Activated gamma-delta T cell treated with anti-CD3 and anti-CD28 coated beads, Interleukin-2, amount 50 U/mL, for 16 hours (primary cell): ENCODE measurements at places on chromosomes 3 and 15.

GRCh38 chr3:119628816-119629445 is 31.2 kb downstream of the PLA1A start:
- no peak for DNase-seq

- no peak for DNase-seq
These were observed 142.6 kb downstream of the RPLP1 start for GRCh38 chr15:69595009-69595791.

DNA sequence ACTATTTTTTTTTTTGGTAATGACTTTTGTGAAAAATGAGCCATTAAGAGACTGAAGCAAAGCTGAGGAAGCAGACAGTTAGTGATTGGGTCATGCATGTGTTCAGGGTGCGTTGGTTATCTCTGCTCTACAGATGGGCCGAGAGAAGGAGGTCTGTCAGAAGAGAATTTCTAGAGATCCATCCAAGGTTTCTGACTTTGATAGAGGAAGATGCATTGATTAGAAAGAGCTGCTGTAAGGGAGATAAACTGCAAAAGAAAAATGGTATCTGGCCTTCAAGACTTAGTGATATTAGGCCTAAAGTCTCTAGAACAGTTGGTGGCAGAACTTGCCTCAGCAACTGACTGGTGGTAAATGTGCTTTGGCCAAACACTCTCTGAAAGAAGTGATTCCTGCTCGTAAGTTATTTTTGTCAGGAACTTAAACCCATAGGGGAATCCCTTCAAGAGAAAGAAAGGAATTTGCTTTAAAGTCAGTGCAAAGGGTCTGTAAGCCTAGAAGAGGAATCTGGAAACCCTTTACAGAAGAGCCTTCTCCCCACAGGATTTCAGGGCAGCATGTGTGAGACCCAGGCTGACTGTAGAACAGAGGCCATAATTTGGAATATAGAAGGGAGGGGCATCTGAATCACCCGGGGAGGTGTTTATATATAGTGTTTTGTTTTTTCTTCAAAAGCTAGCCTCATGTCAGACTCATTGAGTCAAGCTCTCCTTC is 67.8 kb downstream of the OPA1 start:
- no peak for DNase-seq

DNA sequence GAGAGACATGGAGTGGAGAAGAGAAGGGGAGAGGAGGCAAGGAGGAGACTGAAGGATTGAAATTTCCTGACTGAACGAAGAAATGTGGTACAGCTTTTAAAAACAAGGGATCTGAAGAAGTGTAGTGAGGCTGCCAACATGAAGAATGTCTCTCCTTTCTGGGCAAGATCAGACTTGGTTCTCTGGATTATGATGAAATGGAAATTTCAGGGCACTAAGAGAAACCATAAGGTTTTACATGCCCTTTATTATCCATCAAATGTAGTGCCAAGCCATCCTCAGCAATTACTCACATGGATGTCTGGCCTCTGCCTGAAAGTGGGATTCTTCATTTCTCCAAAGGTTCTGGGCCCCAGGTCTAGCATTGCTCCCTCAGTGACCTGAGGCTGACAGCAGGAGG is 77.6 kb upstream of the CCDC80 start:
- DNase-seq = no peak

DNA sequence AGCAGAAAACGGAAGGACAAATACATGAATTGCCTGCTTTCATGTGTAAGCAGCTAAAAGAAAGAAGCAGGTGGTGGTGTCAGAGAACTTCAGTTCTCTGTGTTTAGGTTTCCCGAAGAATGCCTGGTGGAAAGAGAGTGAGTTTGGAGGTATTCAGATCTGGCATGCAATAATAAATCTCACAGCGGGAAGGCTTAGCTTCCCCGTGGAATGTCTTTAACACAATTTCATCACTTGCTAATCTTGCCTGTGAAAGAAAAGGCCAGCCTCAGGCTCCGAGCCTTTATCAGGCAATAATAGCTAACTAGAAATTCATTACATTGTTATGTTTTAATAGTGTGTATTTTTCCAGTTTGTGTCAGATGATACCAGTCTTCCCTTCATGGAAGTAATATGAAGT is 220.3 kb downstream of the PDZRN3 start:
- DNase-seq = no peak

DNA sequence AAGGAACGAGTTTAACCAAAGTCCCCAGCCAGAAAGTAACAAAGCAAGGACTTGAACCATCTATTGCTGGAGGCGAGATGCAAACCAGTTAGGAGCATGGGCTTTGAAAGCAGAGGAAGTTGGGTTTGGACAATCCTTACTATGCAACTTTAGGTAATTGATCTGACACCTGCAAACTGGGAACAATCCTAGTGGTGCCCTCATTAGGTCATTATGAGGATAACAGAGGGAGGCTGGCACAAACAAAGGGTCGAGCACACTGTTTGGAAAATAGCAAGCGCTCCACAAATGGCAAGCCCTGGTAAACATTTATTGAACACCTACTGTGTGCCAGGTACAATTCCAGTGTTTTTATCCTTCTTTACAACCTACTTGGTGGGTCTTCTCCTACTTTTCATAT is 45.6 kb downstream of the WNT5A start:
- DNase-seq = no peak
